Stimulated activated CD4-positive, alpha-beta T cell treated with anti-CD3 and anti-CD28 coated beads, TNF-alpha, amount 100 ng/mL, for 4 hours (primary cell): ENCODE measurements at places on chromosomes 5 and 9.

DNA sequence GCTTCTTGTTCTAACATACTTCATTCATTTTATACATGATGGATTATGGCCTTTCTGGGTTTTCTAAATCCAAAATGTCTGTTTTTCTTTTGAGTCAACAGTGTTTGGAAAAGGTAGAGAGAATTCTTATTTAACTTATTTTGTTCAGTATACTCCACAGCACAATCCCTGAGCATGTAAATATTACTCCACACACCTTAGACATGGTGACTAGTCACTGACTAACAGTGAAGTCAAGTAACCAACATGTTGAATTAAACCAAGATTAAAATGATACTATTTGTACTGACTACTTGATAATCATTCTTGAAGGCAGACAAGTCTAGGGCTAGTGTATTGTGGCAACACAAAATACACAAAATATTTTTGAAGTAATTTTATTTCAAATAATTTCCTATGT lies 55.0 kb downstream of the HAPLN1 start:
- no peak for DNase-seq

DNA sequence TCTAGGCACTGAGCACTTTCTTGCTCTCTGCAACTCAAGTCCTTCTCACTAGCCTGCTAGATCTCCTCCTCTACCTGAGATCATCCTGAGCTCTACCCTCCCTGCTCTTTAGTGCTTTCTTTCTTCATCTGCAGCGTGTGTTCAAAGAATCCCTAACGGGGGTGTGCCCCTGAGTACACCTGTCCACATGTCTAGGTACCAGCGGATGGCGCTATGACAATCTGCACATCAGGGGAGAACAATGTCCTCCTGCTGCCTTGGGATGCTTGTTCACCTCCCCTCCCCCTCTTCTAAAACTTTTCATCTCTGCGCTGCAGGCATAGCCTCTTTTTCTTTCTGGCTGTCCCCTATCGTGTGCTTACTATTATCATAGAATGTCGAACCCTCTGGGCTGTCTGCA lies 42.7 kb downstream of the PTPN3 start:
- no peak for DNase-seq

- DNase-seq = no peak
Observed at GRCh38 chr5:67042176-67043003, 154.2 kb downstream of the CD180 start.

GRCh38 chr5:52825826-52826225 lies 38.1 kb downstream of the ITGA1 start:
- DNase-seq = no peak

DNA sequence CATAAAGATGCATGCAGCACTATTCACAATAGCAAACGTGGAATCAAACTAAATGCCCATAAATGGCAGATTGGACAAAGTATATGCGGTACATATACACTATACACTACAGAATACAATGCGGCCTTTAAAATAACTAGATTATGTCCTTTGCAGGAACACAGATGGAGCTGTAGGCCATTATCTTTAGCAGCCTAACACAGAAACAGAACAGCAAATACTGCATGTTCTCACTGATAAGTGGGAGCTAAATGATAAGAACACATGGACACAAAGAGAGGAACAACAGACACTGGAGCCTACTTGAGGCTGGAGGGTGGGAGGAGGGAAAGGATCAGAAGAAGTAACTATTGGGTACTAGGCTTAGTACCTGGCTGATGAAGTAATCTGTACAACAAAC lies 758.2 kb downstream of the TLE1 start:
- DNase-seq = no peak

- no peak for DNase-seq
Observed at GRCh38 chr9:77731930-77732329, 83.8 kb upstream of the GNA14 start.

DNA sequence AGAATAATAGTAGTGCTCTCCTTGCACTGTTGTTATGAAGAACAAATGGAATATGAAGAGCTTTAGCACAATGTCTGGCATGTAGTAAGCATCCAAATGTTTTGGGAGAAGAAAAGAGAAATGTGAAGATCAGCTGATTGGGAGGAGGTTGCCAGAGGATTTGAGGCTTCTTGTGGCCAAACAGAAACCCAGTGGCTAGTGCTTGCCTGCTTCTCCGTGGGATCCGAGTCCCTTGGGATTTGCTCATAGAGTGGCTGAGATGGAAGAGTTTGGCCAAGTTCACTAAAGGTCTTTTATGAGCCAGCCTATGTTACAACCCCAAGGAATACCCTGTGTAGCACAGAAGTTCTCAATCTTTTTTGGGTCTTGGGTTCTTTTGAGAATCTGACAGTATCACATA lies 86.0 kb downstream of the ANGPTL2 start:
- DNase-seq = no peak

GRCh38 chr5:84445049-84445685 lies 60.5 kb upstream of the EDIL3 start:
- DNase-seq = no peak

- DNase-seq = no peak
Observed at GRCh38 chr9:35731415-35732184, 395 bp downstream of the TLN1 start.

GRCh38 chr5:122591828-122592227 lies 183.1 kb upstream of the SNX2 start:
- no peak for DNase-seq

GRCh38 chr9:27540502-27540901 lies 10.9 kb upstream of the MOB3B start:
- DNase-seq = no peak
